NCI-H1105 treated with DMSO at 0.1 percent for 48 hours (cell line): ENCODE measurements at places on chromosomes 7 and 10.

- no peak for DNase-seq
Observed at GRCh38 chr7:85587785-85588184, 400.9 kb upstream of the SEMA3D start.

DNA sequence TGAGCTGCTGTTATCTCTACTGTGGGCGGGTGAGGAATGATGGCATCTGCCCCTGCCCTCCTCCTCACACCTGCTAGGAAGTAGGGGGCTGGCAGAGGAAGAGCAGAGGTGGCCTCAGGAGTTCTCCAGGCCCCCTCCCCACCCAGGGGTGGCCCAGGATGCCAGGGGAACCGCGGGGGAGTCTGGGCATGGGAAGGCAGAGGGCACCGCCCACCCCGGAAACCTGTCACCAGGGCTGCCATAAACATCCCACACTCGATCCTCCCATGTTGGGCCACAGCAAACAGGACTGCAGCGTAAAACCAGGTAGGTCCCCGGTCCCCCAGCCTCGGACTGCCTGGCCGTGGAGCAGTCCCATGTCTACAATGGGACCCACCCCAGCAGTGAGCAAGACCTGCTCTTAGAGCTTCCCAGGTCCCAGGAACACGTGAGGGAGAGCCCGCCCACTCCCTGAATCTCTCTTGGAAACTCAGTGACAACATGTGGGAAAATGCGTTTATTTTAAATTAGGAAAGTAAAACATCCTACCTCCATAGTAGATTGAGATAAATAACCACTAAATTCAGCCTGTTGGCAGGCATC lies 23.4 kb downstream of the EBF3 start:
- no peak for DNase-seq

- DNase-seq = peak; percentile 80
Observed at GRCh38 chr7:138460649-138461607, 869 bp downstream of the TRIM24 start.

DNA sequence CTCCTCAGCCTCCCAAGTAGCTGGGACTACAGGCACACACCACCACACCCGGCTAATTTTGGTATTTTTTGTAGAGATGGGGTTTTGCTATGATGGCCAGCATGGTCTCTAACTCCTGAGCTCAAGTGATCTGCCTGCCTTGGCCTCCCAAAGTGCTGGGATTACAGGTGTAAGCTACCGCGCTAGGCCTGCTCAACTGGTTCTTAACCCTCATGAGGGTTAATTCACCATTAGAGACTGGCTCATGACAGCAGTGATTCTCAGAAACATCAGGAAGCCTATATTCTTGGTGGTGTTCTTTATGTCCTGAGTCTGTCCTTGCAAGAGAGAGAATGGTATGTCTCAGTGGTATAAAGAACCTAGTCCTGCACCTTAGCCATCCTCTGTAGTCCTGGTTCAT lies 10.4 kb upstream of the NT5C2 start:
- no peak for DNase-seq

- no peak for DNase-seq
Observed at GRCh38 chr10:34627741-34628140, 187.4 kb downstream of the PARD3 start.
